ENCODE measurements at places on chromosomes 7 and 10.
A peak's percentile ranks its signal among the peaks of the same experiment; 100 is the strongest.

GRCh38 chr7:33725111-33726025 is 180.0 kb upstream of the BMPER start:
- DNase-seq: no peak

- no peak for DNase-seq
These were observed 209.8 kb upstream of the POM121L12 start for GRCh38 chr7:52825611-52826010.

GRCh38 chr7:4237296-4238235 is 444.5 kb upstream of the FOXK1 start:
- no peak for DNase-seq

GRCh38 chr7:2720024-2720423 is 32.0 kb downstream of the AMZ1 start:
- no peak for DNase-seq

DNA sequence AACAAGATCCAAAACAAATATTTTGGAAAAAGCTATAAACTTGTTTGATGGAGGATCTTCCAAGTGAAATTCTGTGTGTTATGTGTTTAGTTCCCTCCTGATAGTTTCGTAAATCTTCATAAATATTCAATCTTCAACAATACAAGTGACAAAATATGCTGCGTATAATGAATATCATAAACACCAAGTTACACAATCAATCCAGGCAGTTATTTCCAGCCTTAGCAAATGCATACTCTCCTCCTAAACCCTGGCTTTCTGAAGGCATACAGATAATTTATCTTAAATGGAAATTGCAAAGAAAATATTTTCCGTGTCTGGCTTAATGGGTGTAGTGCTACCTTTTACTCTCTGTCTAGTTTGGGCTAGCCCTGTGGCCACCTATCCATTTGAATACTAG is 864.9 kb upstream of the ZWINT start:
- DNase-seq: no peak

DNA sequence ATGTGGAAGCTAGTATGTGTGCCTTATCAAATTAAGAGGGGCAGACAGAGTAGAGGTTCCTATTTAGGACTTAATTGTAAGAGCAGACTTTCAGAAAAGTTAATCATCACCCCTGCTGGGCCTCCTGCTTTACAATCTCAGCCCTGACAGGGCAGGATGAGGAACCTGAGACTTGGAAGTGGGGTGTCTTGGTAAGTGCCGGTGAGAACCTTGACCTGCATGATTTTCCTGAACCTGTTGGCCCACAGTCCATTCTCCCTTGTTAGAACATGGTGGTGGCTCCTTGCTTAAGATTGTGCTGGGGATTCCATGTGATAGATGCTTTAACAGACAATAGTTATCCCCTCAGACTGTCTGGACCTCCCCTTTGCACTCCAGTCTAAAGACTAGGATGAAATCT is 141.7 kb upstream of the TMEM72 start:
- no peak for DNase-seq

- no peak for DNase-seq
These were observed 150.9 kb downstream of the SND1 start for GRCh38 chr7:127802845-127803244.

DNA sequence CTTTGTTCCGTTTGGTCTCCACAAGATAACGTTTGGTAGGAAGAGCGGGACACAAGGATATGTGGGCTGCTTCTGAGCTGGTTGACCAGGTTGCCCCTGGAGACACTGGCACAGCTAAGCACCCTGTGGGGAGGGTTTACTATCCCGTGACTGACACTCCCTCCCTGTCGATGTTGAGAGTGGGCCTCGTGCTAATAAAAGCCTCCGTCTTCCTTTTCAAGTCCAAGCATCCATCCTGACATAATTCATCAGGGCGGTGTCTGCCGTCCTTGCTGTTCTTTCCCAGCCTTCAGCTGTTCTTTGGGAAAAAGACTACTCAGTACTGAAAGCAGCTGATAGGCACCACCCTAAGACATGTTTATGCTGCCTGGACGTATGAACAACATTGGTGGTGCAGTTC is 49.6 kb downstream of the SHH start:
- DNase-seq: peak; percentile 27

DNA sequence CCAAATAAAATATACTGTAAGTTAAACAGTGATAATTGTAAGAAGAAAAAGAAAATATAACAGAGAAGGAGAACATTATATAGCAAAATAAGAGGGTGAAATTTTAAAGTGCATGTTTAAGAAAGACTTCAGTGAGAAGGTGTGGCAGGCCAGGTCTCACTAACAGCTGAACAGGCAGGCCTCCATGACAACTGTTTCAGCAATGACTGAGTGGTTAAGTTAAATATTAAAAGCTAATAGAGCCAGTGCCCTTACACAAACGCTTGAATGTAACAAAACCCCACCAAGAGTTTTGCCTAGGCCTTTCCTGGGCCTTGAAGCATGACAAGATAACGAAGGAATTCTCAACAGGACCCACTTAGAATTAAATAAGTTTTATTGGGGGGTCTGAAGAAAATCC is 32.6 kb downstream of the CFAP43 start:
- DNase-seq: no peak

- DNase-seq: no peak
These were observed 60.2 kb downstream of the CCDC71L start for GRCh38 chr7:106600569-106601373.

GRCh38 chr10:133358162-133358924 is 524 bp upstream of the FUOM start:
- DNase-seq: no peak

DNA sequence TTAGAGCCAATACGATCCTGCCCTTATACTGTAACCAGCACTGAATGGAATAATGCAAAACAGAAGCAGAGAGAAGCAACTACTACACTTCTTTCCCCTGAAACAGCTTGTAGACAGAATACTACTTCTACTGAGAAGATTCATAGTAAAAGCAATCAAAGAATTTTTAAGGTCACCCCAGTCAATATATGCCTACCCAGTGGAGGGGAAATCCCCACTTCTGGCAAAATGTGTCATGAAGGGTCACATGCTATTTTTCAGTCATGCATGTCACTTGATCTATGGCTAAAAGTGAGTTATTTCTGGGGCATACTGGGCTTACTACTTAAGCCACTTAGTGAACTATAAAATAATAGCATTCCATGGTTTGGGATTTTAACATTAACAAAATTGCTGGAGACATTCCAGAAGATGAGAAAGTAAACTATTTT is 25.6 kb downstream of the IRF5 start:
- peak; percentile 48 for DNase-seq

GRCh38 chr10:119404719-119405519 is 137.6 kb downstream of the RGS10 start:
- no peak for DNase-seq

GRCh38 chr10:52778511-52779392 is 6.2 kb upstream of the MBL2 start:
- peak; percentile 73 for DNase-seq

- DNase-seq: peak; percentile 53
These were observed 439 bp downstream of the RBP4 start for GRCh38 chr10:93600446-93601145.

- DNase-seq: peak; percentile 39
These were observed 1021.3 kb downstream of the XPNPEP1 start for GRCh38 chr10:108901781-108902618.

DNA sequence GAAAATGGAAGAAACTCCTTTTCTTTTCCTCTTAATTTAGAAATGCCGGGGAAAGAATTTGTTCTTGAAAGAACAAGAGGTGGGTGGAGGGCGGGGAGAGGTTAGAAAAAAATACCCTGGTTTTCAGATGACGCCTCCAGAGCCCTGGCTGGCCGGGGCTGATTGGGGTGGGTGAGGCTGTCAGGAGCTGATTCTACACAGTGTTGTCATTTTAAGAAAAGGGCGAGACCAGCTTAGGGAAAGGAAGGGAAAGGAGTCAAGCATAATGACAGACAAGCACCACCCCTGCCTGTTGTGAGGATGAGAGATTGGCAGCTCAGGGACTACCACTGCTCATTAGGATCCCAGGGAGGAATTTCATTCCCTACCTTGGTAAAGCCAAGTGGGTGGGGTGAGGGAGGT is 9.9 kb upstream of the FAM180A start:
- DNase-seq: peak; percentile 74
